Pancreas (tissue), 10 donors: ENCODE measurements at places on chromosomes 11 and 22. TPM values are rescaled to one million over a fixed set of nuclear protein-coding genes. Genes with fewer than 3 reads are reported as not detected.
A peak's percentile ranks its signal among the peaks of the same experiment; 100 is the strongest.

GRCh38 chr11:41118521-41118920, 340.9 kb downstream of the LRRC4C start:
- DNase-seq, result no peak
- H3K4me3 ChIP-seq, result no peak overlapping the region
- no peaks in the 10 kb centered on the region for H3K36me3 ChIP-seq

DNA sequence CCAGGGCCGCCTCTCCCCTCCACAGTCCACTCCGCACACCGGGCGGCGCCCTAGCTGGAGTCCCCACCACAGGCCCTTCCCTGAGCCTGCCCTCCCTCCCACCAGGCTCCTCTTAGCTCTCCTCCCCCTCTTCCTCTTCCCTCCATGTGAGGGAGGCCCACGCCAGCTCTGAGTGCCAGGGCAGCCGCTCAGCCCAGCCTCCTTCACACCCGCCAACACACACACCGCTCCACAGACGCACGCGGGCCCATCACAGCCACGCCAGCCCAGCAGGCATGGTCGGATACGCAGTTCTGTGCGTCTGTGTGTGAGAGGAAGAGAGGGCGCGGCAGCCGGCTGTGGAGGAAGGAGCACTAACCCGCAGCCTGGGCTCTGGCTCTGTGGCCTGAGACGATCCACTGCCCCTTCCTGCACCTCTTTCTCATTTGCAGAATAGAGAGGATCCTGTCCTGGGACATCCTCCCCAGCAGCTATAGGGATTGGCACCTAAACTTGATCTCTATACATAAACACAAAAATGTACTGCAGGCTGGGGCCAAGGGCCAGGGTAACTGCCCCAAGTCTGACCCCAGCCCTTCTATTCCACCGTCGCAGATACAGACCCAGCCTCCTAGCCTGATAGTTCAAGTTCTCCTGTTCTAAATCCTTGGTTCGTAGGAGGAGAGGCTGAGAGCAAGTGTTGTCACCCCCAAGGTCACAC, 3.5 kb downstream of the CHRM4 start:
- peaks cover 26% of the 10 kb centered on the region for H3K27me3 ChIP-seq
- peaks cover 9% of the 10 kb centered on the region for H3K4me1 ChIP-seq
- H3K27ac ChIP-seq, result no peak overlapping the region

DNA sequence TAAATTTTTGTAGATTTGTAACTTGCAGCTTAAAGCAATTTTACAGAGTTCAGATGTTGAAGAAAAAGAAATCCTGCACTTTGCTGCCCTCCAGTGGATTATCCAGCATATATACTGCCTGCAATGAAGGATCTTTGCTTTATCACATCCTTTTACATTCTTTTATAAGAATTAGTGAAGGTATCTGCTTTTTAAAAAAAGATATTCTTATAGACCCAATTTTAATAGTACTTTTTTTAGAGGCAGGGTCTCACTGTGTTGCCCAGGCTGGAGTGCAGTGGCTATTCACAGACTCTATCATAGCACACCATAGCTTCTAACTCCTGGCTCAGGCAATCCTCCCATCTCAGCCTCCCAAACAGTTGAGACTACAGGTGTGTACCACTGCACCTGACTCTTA, 60.7 kb downstream of the TTC17 start:
- no peaks in the 10 kb centered on the region for H3K4me1 ChIP-seq
- DNase-seq, result no peak
- no peak overlapping the region for H3K4me3 ChIP-seq
- H3K36me3 ChIP-seq, result peaks cover 2% of the 10 kb centered on the region

- H3K36me3 ChIP-seq, result no peaks in the 10 kb centered on the region
- no peak overlapping the region for H3K4me3 ChIP-seq
- no peaks in the 10 kb centered on the region for H3K4me1 ChIP-seq
- no peak for DNase-seq
These were observed 3.7 kb upstream of the HEPHL1 start for GRCh38 chr11:94017446-94017845.

GRCh38 chr11:43282607-43283440, 29.0 kb upstream of the API5 start:
- no peak overlapping the region for H3K4me3 ChIP-seq
- no peaks in the 10 kb centered on the region for H3K4me1 ChIP-seq
- DNase-seq, result peak; percentile 35
- H3K36me3 ChIP-seq, result no peaks in the 10 kb centered on the region
- H3K27me3 ChIP-seq, result no peaks in the 10 kb centered on the region

DNA sequence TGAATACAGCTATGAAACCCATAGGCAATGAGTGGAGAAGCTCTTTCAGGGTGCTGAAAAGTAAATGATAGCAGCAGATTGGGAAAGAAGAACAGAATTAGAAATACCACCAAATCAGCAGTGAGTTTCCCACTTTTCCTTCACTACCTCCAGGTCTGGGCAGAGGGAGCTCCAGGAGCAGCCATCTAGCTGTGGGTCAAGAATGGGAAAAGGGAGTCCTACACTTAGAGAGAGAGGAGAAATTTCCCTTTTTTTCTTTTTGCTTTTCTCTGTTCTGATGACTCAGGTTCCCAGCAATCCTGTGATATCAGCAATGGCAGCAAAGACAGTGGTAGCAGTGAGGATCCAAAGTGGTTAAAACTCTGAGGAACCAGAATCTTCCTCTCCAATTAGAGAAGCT, 263.9 kb downstream of the NXPE2 start:
- DNase-seq, result no peak
- H3K36me3 ChIP-seq, result no peaks in the 10 kb centered on the region
- no peak overlapping the region for H3K27ac ChIP-seq
- H3K4me1 ChIP-seq, result no peaks in the 10 kb centered on the region
- H3K27me3 ChIP-seq, result no peaks in the 10 kb centered on the region
- no peak overlapping the region for H3K4me3 ChIP-seq

DNA sequence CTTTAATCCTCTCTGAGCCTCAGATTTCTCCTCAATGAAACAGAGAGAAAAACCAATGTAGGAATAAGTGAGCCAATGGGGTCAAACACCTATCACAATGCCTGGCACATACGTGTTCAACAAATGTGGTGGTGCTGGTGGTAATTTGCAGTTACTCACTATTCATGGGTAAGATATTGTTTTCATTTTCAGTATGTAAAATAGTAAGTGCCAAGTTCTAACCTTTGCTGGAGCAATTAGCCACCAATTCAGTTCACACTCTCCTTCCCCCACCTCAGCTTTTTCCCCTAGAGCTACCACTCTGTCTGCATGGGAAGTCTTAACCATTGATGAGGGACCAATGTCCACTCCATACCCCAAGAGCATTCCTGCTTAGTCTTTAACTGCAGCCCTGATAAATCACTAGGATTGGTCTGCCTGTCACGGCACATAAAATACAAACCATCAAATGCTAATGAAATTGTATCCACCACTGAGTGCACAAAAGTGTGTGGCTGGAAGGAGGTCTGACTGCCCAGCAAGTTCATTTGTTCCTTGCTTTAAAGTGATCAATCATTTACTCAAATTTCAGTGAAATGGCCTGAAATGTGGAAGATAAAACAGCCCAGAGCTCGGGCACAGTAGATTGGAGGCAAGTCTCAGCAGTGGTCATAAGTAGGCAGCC, 187.4 kb upstream of the API5 start:
- H3K27ac ChIP-seq, result no peak overlapping the region
- no peaks in the 10 kb centered on the region for H3K4me1 ChIP-seq
- no peaks in the 10 kb centered on the region for H3K36me3 ChIP-seq
- no peaks in the 10 kb centered on the region for H3K27me3 ChIP-seq
- no peak overlapping the region for H3K4me3 ChIP-seq

GRCh38 chr11:106727256-106727655, 291.0 kb downstream of the GUCY1A2 start:
- no peaks in the 10 kb centered on the region for H3K36me3 ChIP-seq
- no peaks in the 10 kb centered on the region for H3K27me3 ChIP-seq
- H3K4me1 ChIP-seq, result no peaks in the 10 kb centered on the region
- DNase-seq, result no peak

DNA sequence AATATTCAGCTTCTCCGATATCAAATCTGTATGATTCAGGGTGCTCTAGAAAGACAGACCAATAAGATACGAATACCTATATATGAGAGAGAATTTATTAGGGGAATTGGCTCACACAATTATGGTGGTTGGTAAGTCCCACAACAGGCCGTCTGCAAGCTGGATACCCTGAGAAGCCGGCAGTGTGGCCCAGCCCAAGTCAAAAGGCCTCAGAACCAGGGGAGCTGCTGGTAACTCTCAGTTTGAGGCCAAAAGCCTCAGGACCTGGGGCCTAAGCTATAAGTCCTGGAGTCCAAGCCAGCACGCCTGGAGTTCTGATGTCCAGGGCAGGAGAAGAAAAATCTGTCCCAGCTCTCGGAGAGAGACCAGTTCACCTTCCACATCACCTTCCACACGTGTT, 318.7 kb downstream of the BRD1 start:
- no peak for DNase-seq
- H3K36me3 ChIP-seq, result no peaks in the 10 kb centered on the region
- no peak overlapping the region for H3K4me3 ChIP-seq
- H3K27me3 ChIP-seq, result no peaks in the 10 kb centered on the region

DNA sequence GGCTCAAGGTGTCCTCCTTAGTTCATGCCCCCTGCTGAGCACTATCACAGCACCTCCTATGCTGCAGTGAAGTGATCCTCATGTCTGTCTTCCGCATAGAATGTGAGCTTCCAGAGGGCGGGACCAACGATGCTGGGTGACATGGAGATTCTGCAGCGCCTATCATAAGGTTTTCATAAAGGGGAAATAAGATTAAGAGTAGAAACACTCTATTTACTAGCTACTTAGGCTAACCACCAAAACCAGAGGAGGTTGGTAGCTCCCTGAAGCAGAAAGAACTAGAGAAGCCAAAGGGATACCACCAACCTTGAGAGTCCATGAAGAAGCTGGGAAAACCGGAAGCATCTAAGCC, 39.3 kb upstream of the POU2AF1 start:
- no peak overlapping the region for H3K27ac ChIP-seq
- H3K4me3 ChIP-seq, result no peak overlapping the region
- peaks cover 27% of the 10 kb centered on the region for H3K4me1 ChIP-seq
- no peak for DNase-seq
- no peaks in the 10 kb centered on the region for H3K27me3 ChIP-seq
- H3K36me3 ChIP-seq, result no peaks in the 10 kb centered on the region

- H3K4me3 ChIP-seq, result no peak overlapping the region
- DNase-seq, result peak; percentile 14
- peaks cover 13% of the 10 kb centered on the region for H3K4me1 ChIP-seq
- H3K27ac ChIP-seq, result no peak overlapping the region
- no peaks in the 10 kb centered on the region for H3K36me3 ChIP-seq
These were observed 11.0 kb downstream of the TANGO2 start for GRCh38 chr22:20031732-20032406.

DNA sequence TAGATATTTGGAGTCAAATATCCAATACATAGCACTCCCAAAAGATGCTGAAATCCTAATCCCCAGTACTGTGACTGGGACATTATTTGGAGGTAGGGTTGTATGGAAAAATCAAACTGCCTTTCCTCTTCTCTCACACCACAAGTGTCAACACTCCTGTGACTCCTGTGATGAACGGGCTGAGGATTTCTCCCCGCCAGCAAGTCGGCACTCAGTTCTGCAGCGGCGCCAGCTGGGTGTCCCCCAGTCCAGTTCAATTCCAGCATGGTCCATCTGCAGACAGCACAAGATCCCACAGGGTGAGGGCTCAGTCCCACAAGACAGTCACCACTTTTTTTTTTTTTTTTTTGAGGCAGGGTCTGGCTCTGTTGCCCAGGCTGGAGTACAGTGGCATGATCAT, 4.3 kb upstream of the PARVB start:
- no peak overlapping the region for H3K27ac ChIP-seq
- no peaks in the 10 kb centered on the region for H3K27me3 ChIP-seq
- no peak overlapping the region for H3K4me3 ChIP-seq
- no peak for DNase-seq
- H3K36me3 ChIP-seq, result no peaks in the 10 kb centered on the region

DNA sequence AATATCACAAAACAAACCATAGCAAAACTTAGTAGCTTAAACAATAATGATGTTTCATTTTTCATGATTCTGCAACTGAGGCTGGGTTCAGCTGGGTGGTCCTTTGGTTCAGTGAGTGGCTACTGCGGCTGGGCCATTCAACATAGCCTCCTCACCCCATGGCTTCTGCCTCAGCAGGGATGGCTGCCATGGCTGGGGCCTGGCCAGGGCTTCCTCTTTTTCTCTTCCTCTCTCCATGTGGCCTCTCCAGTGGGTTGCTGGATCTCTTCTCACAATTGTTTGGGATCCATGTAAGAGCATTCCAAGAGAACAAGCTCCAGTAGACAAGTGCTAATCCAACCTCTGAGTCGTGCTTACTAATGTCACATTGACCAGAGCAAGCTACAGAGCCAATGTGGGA, 248.6 kb upstream of the PLET1 start:
- H3K4me3 ChIP-seq, result no peak overlapping the region
- H3K27ac ChIP-seq, result no peak overlapping the region
- no peaks in the 10 kb centered on the region for H3K4me1 ChIP-seq
- no peaks in the 10 kb centered on the region for H3K36me3 ChIP-seq
- no peaks in the 10 kb centered on the region for H3K27me3 ChIP-seq

TEX12 gene
- total RNA-seq, result not detected

C22orf15 gene
- total RNA-seq, result not detected

SRPRA gene
- 137 TPM for total RNA-seq
